ENCODE measurements at places on chromosomes 12 and 14. TPM values are rescaled to one million over a fixed set of nuclear protein-coding genes. Genes with fewer than 3 reads are reported as not detected.

- DNase-seq = no peak
Observed at GRCh38 chr12:129772501-129773493, 131.0 kb downstream of the TMEM132D start.

DNA sequence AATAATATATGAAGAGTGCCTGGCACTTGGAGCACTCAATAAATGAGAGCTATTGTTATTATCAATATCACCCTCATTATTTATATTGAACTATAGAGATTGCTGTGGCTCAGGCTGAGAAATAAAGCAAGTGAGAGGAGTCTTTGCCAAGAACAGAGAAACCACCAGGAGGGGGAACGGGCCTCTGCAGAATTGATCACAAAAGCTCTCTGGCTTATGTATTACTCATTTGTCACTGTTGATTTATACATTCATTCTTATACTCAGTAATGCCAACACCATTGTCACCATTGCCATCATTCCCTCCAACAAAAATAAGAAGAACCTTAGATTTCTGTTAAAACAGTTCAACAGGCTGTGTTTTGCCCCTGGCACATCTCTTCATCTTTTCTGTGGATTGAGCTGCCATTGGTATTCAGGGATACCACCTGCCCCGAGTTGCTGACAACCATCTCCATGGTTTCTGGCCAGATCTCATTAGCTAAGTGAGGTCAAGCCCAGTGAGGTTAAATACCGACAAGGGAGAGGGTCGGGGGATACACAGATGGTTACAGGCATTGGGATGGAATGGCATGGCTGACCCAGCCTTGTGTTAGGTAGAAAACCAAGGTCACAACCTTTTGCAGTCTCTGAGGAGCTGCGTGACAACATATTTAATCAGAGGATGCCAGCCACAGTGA, 21.8 kb upstream of the PCNX1 start:
- DNase-seq = no peak

DNA sequence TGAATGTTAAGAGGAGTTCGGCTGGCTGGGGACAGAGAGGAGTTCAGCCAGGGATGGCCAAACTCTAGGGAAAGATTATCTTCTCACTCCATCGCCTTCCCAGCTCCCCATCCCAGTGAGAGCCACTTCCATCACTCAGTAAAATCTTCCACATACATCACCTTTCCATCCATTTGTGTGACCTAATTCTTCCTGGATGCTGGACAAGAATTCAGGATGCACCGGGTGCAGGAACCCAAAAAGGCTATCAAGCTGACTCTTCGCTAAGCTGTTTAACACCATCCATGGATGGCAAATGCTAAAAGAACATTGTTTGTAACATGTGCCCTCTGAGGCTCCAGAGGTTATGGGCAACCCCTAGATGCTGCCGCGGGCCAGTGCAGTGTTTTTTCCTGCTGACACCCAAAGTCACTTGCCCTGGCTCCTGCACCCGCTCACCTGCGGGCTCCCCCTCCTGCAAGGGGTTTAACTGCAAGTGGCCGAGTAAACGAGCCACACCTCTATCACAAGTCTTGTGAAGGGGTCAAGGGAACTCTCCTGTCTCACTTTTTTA, 216.0 kb upstream of the NPAS3 start:
- DNase-seq = no peak

DNA sequence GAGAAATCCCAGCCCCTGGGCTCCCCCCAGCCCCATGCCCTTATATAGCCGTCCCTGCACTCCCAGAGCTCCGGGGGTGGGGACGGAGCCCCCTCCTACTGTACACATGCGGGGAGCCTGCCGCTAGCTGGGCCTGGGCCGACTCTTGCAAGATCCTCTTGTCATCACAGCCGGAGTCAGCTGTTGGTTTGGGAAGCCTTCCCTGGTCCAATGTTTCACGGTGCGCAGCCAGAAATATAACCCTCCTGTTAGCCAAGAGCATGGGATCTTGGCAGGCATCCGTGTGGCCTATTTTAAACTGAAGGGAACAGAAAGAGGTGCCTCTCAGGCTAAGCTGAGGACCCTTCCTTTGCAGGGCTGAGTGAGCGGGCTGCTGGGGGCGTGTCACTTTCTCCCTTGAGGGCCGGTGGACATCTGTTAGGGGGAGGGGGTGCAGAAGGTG, 175.3 kb downstream of the TSPAN9 start:
- DNase-seq = no peak

DNA sequence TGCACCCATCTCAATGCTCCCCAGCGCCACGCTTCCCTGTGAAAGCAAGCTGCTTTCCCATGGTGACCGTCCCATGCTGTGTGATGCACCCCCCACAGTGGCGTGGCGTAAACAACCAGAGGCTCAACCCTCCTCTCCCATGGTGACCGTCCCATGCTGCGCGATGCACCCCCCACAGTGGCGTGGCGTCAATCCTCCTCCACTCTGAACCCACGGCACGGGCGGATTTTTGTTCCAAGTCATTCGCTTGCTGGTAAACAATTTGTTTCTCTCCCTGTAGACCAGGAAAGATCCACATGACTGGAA, 8.9 kb downstream of the STX2 start:
- DNase-seq = no peak

GRCh38 chr14:100557658-100558057, 29.6 kb downstream of the BEGAIN start:
- DNase-seq = no peak

GRCh38 chr12:53530920-53531319, 23.6 kb upstream of the NPFF start:
- no peak for DNase-seq

GRCh38 chr14:104996483-104996882, 10.9 kb downstream of the CLBA1 start:
- DNase-seq = no peak

- no peak for DNase-seq
Observed at GRCh38 chr12:14611640-14612203, 44.0 kb upstream of the PLBD1 start.

RBP5 gene
- not detected for total RNA-seq

SLCO1B3 gene
- total RNA-seq = not detected

OR6C74 gene
- not detected for total RNA-seq

TMEM30B gene
- total RNA-seq = 1.7 TPM

TUBA1B gene
- 2,464 TPM for total RNA-seq

TMEM229B gene
- 4.4 TPM for total RNA-seq
